Activated CD4-positive, alpha-beta memory T cell treated with anti-CD3 and anti-CD28 coated beads, Interleukin-2, amount 10 ng/mL, durations not matched to agents 7 days and 5 days (primary cell): ENCODE measurements at places on chromosomes 6 and 20. TPM values are rescaled to one million over a fixed set of nuclear protein-coding genes. Genes with fewer than 3 reads are reported as not detected.

DNA sequence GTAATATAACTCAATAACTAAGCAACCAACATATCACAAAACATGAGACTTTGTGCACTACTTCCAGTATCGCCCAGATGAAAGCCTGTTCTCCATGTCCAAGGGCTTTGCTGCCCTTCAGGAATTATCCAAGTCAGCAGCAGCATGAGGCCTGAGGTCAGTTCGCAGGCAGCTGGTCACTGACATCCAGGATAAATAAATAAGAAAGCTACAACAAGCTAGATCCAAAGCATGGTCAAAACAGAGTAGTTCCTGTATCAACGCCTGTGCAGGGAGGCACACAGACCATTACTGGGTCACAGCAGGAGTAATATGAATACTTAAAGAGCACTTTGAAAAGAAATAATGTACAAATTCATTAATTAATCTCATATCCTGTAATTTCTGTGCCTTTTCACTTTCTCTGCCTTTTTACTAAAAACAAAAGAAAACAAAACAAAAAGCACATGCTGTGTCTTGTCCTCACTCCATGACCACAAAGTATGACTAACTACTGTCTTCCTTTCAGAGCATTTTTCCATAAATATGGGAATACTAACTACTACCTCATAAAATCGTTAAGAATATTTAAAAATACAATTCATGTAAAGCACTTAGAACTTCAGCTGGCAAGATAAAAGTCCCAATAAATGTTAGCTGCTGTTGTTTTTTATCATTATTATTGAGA, 374.9 kb upstream of the IRAK1BP1 start:
- no peak for DNase-seq

CALHM4 gene
- total RNA-seq, result not detected

DNA sequence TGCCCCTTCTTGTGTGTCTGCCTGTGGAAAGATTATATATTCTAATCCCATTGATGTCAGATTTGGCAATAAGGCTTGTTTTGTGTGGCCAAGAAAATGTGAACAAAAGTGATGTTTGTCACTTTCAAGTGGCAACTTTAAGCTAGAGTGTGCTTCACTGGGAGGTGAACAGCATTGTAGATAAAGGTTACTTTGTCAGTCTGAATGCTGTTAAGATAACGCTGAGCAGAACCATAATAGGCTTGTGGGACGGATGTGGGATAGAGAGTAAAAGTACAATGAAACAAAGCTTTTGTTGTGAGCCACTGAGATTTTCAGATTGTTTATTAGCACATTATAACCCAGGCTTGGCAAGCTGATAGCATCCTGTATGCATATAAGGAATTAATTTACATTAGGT, 303.8 kb upstream of the MAN1A1 start:
- no peak for DNase-seq

DNA sequence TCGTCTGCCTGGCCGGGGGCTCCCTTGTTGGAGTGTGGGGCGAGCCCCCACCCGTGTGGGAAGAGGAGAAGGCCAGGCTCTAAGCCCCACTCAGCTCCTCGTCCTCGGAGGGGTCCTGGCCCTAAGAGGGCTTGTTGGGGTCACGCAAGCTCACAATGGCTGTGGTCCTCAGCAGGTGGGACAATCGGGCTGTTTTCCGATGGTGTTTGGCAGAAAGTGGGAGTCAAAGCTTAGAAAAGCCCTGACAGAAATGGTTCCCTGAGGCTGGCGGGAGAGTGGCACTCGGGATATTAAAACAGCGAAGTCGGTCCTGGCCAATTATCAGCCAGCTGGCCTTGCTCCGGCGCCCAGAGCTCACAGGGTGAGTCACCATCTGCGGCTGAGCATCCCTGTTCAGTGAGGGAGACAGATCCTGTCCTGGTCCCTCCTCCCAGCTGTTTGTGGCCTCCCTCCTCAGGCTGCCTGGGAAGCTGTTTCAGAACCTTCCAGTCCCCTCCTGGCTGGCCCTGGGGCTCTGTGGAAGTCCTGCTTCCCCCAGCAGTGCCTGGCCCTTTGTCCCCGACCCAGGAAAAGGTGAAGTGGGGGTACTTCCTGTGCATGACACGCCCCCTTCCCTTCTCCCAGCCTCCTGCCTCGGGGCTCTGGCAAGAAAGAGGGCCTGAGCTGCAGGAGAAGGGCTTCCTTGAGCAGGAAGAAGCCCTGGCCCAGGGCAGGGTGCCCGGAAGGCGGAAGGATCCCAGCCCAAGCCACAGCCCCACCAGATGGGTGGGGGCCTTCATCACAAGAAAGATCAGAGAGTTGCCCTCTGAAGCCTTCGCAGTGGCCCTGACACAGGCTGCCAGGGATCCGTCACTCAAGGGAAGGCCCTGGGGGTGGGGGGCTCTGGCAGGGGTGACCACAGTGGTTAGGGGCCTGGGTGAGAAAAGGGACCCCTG, 53.6 kb upstream of the BHLHE23 start:
- no peak for DNase-seq

GRCh38 chr6:106250953-106251352, 74.6 kb downstream of the ATG5 start:
- no peak for DNase-seq

SYNCRIP gene
- 100.0 TPM for total RNA-seq

GRCh38 chr6:148472171-148473105, 129.8 kb downstream of the SASH1 start:
- DNase-seq, result no peak

XKR7 gene
- not detected for total RNA-seq

DNA sequence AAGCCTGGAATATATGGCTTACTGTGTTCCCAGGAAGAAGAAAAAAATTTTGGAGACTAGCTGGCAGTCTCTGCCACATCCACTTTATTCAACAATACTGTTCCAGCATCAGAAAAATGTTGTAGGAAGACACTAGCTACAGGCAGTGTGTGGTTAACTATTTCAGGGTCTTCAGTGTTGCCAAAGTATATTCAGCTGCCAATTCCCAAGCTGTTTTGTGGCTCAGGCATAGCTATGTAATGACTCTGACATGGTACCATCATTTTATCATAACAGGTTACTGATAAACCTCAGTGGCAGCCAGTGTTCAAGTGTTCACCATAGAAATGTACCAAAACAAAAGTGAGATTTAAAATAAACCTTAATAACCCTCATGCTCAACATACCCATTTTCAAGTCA, 503.1 kb downstream of the ADGRB3 start:
- no peak for DNase-seq

GRCh38 chr20:631101-631500, 21.0 kb upstream of the TCF15 start:
- DNase-seq, result no peak

NOX3 gene
- total RNA-seq, result not detected
